Activated CD4-positive, alpha-beta T cell treated with anti-CD3 and anti-CD28 coated beads, Interleukin-2, Interleukin-4, amounts not matched to agents 100 ng/mL and 50 ng/mL, durations not matched to agents 16 hours and 8 hours (primary cell): ENCODE measurements at places on chromosomes 3 and 15.

GRCh38 chr15:48221885-48222284 lies 15.8 kb downstream of the SLC12A1 start:
- no peak for DNase-seq

DNA sequence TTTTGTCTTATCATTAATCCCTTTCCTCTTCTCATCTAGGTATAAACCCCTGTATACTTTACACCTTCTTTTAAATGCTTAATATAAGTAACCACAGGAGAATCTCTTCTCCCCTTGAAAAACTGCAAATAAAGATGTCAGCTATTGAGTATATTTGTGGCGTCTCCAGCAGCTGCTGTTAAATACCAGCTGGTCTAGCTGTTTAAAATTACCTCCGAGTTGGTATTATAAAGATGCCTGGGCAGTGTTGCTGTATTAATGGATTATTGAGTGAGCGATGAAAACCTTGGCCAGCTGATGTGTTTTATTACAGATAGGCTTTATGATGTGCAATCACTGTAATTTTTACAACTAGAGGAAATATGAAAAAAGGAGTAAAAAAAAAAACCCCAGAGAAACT lies 388.1 kb downstream of the TBC1D5 start:
- no peak for DNase-seq

DNA sequence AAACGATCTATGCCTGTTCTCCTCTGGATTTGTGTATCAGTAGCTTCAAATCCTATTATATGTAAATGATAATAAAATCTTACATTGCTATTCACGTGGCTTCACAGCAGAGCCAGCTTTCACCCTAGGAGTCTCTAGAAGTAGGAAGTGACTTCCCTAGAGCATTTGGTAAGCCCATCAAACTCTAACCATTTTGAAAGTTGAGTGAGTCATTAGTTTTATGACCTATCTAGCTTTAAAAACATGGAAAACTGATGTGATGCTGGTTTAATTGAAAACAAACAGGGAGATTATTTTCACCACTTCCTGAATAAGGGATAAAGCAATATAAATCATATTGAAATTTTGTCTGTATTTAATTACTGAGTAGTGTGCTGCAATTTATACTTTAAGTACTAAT lies 275.2 kb downstream of the EPHA6 start:
- no peak for DNase-seq

- peak; percentile 57 for DNase-seq
Observed at GRCh38 chr15:78937132-78937739, 7.6 kb downstream of the CTSH start.

DNA sequence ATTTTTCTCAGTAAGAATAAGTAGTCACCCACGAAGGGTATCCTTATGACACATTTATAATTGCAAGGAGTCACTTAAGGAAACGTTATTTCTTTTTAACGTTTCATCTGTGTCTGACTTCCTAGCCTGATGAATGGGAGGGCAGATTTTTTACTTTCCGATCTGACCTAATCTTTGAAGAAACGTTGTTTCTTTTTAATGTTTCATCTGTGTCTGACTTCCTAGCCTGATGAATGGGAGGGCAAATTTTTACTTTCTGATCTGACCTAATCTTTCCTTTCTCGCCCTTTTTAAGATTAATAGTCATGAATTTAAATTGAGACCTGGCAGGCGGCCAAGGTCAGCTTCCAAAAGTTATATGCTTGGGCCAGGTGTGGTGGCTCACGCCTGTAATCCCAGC lies 3.0 kb upstream of the KLHL6 start:
- no peak for DNase-seq

GRCh38 chr15:83810110-83810509 lies 156.2 kb downstream of the ADAMTSL3 start:
- DNase-seq: no peak

- no peak for DNase-seq
Observed at GRCh38 chr15:93282808-93283207, 193.8 kb upstream of the RGMA start.

DNA sequence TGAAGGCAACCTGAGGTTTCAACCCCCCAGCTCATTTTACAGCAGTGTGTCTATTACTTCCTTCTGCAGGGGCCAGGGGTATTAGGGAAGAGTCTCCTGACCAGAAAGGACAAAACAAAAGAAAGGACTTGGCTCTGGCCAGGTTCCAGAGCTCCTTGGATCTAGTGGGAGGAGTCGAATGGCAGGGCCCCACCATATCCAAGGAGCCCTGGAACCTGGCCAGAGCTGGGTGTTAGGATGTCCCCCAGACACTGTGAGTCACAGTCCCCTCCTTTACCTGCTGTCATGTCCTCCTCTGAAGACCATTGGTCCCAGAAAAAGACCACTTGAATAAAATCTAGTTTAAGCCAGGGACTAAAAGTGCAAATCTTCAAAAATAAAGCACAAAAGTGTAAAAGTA lies 113.2 kb downstream of the EEFSEC start:
- DNase-seq: no peak

DNA sequence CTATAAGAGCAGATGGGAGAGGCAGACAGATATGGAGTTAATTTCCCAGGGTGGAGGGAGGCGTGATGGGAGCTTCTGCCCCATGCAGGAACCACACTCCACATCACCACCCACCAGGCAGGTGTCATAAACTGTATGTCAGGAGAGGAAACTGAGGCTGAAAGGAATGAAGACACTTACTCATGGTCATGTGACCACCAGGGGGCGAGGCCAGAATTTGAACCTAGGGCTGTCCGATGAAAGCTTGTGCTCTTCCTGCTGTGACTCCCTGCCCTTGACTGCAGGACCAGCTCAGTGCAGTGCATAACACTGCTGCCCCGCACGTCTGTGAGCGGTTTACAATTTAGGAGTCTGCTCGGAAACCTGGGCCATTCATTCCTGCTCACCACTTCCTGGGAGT lies 28.8 kb downstream of the NUP210 start:
- no peak for DNase-seq

DNA sequence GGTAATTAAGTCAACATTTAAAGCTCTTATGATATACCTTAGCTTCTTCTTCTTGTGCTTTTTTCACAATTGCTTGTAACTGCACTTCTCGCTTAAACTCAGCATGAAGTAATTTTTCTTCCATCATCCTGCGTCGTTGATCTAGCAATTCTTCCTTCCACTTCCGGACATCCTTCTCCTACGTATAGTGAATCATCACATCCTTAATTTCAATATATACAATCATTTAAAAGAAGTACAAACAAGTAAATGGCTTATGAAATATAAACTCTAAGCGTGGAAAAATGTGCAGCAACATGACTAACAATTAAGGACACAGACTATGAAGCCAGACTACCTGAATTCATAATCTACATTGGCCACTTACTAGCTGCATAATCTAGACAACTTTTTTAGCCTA lies 151.4 kb downstream of the SCAPER start:
- no peak for DNase-seq

GRCh38 chr3:156795890-156796481 lies 30.2 kb upstream of the LEKR1 start:
- DNase-seq: no peak
